Stimulated activated CD4-positive, alpha-beta T cell treated with anti-CD3 and anti-CD28 coated beads, TNF-alpha, amount 100 ng/mL, for 48 hours (primary cell): ENCODE measurements at places on chromosomes 13 and 19.
A peak's percentile ranks its signal among the peaks of the same experiment; 100 is the strongest.

DNA sequence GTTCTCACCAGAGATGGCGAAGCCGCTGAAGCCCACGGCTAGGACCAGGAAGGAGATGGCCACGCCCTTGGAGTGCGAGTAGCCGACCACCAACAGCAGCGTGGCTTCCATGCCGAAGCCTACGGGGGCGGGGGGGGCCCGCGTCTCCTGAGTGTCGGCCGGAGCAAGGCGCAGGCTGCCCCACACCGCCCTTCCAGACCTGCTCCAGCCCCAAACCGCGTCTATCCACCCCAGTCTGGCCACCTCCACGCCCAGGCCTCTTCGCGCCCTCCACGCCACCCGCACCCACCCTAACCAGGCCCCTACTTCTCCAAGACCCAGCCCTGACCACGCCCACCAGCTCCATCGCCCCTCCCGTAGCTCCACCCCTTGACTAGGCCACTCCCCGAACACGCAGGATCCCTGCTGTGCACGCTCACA is 6.2 kb downstream of the GFY start:
- no peak for DNase-seq

DNA sequence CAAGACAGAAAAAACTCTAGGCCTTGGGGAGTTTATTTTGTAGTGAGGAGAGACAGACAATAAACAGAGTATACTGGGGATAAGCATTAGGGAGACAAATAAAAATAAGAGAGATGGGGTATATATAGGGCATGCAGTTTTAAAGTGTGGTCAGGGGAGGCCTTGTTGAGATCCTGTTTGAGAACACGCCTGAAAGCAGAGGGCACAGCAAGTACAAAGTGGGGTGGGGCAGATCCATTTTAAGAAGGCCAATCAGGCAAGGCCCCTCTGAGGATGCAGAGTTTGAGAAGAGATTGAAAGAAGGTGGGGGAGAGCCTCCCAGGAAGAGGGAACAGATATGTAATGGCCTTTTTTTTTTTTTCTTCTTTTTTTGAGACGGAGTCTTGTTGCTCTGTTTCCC is 2.1 kb downstream of the PPP2R1A start:
- DNase-seq, result no peak

- DNase-seq, result no peak
These were observed 718.8 kb upstream of the SGCG start for GRCh38 chr13:22461854-22462490.

DNA sequence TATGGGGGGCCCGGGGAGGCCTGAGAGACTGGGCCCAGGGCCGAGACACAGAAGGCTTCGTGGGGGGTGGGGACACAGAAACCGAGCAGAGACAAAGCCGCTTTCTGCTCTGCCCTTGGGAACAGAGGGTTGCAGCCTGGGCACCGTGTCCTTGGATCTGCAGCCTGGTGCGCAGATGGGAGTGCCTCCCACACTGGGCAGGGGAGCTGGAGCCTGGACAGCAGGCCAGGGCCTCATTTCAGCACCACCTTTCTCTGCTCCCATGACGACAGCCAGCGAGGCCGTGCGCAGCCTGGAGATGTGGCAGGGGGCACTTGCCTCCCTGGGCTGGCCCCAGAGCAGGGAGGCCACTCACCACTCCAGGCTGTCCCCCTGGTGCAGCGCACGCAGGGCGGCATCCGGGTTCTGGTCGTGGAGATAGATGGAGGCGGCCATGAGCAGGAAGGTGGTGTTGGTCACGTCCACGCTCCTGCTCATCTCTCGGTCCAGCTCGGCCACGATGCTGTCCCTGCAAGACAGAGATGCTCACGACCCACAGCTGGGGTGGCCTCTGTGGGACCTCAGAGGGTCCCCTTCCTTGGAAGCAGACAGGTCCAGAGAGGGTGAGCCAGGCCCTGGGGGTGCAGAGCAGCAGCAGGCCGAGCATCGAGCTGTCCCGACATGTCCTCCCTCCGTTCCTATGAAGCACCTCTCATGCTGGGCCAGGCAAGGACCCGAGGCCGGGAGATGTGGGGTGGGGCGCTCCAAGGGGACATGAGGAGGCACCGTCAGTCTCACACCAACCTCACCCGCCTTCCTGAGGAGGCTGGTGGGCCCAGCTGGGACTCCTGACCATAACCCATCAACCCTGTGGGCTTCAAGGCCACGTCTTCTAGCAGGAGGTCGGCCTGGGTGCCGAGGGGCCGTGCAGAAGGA is 10.9 kb upstream of the CERS1 start:
- DNase-seq, result no peak

- no peak for DNase-seq
These were observed 21.2 kb upstream of the GTF3A start for GRCh38 chr13:27403203-27403678.

GRCh38 chr13:36337938-36338641 is 8.1 kb downstream of the SPART start:
- DNase-seq, result no peak

- DNase-seq, result no peak
These were observed 1438.6 kb downstream of the UQCRFS1 start for GRCh38 chr19:27774337-27774736.

GRCh38 chr19:1811942-1812425 is at the start of gene ATP8B3:
Gene ATP8B3, minus strand, starts transcription at chr19:1812276. Its CDS starts 540 bp downstream, at chr19:1811736.
- DNase-seq, result peak; percentile 13

DNA sequence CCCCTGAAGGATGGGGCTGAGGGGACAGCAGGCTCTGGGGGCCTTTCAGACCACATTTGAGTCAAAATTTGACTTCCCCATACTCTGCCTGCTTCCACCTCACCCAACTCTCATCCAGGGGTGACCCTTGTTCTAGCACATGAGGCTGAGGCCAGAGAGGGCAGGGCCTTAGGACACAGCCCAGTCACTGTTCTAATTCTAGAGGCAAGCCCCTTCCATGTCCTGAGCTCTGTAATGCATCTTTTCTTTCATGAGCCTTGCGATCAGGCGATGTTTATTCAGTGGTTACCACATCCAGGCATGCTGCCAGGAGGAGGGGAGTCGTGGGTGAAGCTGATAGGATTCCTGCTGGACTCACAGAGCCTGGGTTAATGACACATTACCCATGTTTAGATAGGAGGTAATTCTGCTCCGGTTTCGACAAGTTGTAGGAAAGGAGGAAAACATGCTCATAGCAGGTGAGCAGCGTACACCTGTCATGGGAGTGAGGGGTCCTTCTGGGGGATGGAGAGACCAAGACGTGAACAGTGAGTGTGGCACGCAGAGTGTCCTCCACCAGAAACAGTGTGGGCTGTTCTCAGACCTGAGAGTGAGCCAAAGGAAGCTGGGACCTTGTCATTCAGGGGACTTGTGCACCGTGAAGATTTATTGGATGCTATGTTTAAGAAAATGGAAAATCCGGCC is 9.3 kb downstream of the RPS9 start:
- no peak for DNase-seq

DNA sequence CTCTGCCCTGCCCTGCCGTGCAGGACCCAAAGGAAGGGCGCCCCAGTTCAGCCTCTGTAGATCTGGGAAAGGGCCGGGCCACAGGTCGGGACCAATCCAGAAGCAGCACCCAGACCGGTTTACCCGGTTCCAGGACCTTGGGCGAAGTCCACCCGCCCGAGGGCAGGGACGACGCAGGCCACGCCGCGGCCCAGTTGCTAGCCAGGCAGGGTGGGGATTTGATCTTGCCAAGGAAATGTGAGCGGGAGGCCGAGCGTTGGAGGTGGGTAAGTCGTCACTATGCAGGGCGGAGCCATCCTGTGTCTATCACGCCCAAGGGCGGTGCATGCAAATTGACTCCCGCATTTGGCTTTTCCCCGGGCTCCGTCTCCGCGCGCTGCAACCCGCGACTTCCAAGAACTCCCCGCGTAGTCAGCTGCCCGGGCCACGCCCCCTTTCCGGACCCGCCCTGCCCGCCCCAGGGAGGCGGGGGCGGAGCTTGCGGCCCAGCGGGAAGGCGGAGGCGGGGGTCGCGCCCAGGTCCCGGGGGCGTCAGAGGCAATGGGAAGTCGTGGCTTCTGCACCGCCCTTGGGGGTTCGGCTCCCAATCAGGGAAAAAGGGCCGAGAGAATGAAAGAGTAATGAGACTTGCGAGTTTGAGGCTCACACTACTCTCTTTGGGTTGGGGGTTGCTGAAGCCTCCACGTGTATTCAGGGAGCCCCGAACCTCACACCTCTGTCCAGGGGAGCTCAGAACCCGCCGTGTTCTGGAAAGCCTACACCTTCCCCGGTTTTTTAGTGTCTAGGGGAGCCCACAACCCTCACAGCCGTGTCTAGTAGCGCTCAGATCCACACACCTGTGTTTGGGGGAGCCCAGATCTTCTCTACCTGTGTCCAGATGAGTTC is 12.8 kb downstream of the IER2 start:
- DNase-seq, result peak; percentile 82
